ENCODE measurements at places on chromosomes 7 and 10.

GRCh38 chr10:76645341-76645740 lies 992.3 kb downstream of the KCNMA1 start:
- DNase-seq, result no peak

GRCh38 chr7:14836006-14836405 lies 66.5 kb downstream of the DGKB start:
- no peak for DNase-seq

DNA sequence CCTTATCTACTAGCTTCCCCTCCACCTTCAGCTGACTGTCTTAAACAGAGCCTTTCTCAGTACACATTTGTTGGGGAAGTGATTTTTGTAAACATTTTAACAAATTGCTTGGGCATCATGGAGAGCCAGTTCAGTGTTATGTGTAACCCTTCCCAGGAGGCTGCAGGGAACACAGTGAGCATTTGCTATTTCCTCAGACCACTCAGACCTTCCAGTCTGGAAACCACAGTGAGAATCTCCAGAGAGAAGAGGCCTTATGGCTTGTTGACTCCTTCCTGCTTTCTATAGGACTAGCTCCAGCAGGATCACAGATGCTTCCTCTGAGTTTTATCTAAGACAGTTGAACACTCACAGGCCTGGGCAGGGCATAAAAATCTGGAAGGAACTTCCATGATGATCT lies 409.8 kb upstream of the NPVF start:
- no peak for DNase-seq

DNA sequence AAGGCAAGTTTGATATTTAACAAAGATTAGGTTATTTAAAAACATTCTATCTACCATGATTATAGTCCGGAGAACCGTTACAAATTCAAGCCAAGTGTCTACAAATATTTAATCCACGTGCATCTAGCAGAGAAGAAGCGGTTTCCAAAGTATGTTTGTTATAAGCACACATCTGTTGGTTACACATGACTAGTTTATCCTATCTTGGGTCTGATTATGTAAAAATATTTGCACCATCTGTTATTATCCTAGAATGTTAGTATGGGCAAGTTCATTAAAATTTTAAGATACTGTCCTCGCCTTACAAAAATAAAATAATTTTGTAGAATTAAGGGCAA lies 289.2 kb upstream of the VSTM2A start:
- DNase-seq, result no peak

GRCh38 chr7:26250239-26250638 lies 41.4 kb upstream of the SNX10 start:
- no peak for DNase-seq

All from stimulated activated naive B cell treated with anti-CD40 and anti-IgM and Interleukin-4, amounts not matched to agents 10 μg/mL and 1 μg/mL and 100 μg/mL, for 72 hours (primary cell).